ENCODE measurements at places on chromosomes 1 and 21. TPM values are rescaled to one million over a fixed set of nuclear protein-coding genes. Genes with fewer than 3 reads are reported as not detected.

PLEKHN1 gene
- total RNA-seq, result 6.0 TPM

CFHR2 gene
- not detected for total RNA-seq

HLX gene
- total RNA-seq, result 0.19 TPM

TNFRSF9 gene
- total RNA-seq, result 64.0 TPM

RBP7 gene
- total RNA-seq, result not detected

ECM1 gene
- 1.5 TPM for total RNA-seq

MPL gene
- not detected for total RNA-seq

BRINP2 gene
- not detected for total RNA-seq

TSNAX gene
- total RNA-seq, result 36.5 TPM

C1orf210 gene
- total RNA-seq, result not detected

PCSK9 gene
- not detected for total RNA-seq

UBIAD1 gene
- total RNA-seq, result 21.4 TPM

UBE2U gene
- total RNA-seq, result not detected

COL9A2 gene
- 13.1 TPM for total RNA-seq

RNU1-3 gene
- 1,390 TPM for total RNA-seq

TINAGL1 gene
- total RNA-seq, result not detected
